ENCODE measurements at places on chromosomes 2 and 18.

DNA sequence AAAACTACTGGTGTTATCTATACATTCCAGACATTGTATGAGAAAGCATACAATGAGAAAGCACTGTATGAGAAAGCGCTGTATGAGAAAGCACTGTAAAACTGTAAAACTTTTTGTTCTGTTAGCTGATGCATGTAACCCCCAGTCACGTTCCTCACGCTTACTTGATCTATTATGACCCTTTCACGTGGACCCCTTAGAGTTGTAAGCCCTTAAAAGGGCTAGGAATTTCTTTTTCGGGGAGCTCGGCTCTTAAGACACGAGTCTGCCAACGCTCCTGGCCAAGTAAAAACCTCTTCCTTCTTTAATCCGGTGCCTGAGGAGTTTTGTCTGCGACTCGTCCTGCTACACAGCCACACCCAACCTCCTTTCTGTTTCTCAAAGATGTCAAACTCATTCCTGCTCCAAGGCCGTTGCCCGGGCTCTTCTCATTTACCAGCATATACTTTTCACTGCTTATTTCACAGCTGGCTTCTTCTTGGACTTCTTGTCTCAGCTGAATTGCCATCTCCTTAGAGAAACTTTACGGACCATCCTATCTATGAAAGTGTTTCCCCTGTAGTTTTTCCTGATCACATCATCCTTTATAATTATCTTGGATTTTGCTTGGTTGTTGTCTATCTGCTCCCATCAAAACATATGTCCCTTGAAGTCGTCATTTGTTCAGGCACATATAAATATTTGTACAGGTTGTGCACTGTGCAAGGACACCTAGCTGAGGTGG is 29.8 kb upstream of the YES1 start:
- no peak for DNase-seq

DNA sequence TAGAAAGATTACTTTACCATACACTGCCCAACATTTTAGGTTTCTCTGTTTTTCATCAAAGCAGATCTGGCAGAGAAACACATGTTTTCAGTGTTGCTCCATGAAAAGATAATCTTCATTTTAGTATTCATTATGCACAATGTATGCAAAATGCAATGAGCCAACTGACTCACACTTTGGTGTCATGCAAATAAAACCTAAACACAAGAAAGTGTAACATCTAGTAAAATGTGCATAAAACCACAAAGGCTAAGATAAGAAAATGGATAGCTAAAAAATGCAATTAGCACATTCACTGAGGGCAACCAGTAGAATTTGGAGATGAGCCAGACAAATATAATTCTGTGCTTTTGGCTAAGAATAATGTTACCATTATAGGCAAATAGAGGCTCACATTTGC is 203.5 kb upstream of the UBE2E3 start:
- DNase-seq: no peak

DNA sequence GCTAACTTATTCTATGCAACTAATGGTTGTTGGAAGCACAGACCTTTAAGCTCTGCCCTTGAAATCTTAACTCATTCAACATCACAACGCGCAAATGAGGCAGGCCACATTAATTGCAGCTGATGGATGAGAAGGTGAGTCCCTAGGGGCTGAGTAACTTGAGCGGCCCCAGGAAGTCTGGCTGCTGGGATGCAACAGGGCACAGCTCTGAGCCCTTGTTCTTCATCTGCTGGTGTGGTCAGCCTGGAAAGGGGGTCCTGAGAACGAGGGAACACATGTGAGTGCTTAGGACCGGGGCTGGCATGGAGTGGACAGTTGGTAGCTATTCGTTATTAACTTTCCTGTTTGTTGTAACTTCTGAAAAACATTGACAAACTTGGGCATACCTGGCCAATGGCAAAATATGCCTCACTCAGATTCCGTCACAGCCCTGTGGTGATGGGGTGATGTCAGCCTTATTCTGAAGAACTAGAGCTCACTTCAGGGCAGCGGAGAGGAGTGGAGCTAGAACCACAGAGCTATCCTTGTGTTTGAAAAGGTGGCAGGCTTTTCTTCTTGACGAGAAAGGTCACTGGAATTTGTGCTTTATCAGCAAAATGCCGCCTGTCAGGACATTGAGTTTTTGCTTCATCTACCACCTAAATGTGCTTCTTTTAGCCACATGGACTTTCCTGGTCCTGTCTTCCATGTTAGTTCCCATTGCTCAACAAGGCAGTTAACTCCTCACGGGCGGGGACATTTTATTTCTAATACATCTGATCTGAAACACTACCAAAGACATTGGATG is 145.9 kb upstream of the FHL2 start:
- DNase-seq: no peak

DNA sequence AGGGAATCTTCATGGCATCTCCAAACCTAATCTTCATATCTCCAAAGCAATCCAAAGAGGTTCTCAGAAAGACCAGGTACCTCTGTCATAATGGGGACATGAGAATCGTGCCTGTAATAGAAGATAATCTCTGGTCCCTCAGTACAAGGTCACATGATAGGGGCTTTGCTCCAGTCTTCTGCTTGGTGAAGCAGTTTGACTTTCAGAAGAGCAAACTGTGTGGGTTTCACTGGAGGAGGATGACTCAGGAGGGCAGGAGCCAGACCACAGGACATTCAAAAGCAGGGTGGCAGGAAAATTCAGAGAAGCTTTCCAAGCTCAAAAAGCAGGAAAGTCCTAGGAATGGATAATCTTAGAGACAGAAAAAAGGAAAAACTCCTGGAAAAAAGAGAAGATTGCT is 10.6 kb upstream of the PAX3 start:
- no peak for DNase-seq

DNA sequence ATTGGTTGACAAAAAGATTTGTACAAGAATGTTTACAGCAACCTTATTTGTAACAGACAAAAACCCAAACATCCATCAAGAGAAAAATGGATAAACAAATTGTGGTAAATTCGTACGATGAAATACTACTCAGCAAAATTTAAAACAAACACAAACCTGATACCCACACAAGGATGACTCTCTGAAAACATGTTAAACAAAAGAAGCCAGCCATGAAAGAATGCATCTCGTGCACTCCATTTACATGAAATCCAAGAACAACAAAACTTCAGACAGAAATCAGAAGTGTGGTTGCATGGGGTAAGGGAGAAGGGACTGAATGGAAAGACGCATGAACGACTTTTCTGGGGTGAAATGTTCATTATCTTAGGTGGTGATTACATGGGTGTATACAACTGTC is 93.4 kb downstream of the SLC25A12 start:
- DNase-seq: no peak

- DNase-seq: no peak
Observed at GRCh38 chr2:15223887-15224286, 337.2 kb downstream of the NBAS start.

- DNase-seq: no peak
Observed at GRCh38 chr2:29189052-29189451, 73.8 kb downstream of the CLIP4 start.

- no peak for DNase-seq
Observed at GRCh38 chr2:133955169-133955568, 298.7 kb upstream of the MGAT5 start.

DNA sequence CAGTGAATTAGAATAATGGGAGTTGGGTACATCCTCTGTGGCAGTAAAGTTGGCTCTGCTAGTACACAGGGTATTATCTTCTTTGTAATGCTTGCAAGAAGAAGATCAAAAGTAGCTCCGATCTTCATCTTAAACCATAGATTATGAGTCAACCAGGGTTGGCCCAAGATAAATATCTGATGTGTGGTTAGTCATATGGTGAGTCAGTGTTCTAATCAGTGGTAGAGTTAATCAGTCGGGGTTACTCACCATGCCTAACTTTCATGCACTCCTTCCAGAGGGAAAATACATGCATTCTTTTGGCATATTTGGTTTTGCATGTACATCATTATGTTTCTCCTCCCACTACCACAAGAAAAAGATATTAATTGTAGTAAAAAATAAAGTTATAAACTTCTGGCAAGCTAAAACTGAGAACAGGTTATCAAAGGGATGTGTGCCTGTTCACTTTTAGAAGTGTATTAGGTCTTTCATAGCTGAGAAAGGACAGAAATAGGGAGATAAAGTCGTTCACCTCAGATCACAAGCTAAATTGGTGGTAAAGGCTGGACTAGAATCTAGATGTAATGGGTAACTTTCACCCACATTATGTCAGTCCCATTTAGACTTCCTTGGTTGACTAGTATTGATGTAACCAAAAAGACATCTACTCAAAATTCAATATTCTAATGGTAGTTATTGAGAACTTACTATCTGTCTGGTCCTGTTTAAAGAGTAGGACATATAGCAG is 684.4 kb downstream of the IRS1 start:
- DNase-seq: no peak

DNA sequence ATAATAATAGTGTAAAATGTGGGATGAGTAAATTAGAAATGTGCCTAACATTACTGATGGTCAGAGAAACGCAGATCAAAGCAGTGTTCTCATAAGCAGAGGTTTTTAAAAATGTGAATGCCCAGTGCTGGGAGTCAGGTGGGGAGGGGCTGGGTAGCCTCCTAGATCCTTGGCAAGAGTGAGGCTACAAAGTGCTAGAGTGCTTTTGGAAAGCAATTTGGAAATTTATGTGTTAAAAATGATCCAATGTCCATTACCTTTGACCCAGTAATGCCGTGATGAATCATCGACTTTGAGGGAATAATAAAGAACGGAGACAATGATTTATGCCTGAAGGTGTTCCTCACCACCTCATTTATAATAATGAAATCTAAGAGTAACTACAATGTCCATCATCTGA is 44.9 kb upstream of the TWIST2 start:
- no peak for DNase-seq

DNA sequence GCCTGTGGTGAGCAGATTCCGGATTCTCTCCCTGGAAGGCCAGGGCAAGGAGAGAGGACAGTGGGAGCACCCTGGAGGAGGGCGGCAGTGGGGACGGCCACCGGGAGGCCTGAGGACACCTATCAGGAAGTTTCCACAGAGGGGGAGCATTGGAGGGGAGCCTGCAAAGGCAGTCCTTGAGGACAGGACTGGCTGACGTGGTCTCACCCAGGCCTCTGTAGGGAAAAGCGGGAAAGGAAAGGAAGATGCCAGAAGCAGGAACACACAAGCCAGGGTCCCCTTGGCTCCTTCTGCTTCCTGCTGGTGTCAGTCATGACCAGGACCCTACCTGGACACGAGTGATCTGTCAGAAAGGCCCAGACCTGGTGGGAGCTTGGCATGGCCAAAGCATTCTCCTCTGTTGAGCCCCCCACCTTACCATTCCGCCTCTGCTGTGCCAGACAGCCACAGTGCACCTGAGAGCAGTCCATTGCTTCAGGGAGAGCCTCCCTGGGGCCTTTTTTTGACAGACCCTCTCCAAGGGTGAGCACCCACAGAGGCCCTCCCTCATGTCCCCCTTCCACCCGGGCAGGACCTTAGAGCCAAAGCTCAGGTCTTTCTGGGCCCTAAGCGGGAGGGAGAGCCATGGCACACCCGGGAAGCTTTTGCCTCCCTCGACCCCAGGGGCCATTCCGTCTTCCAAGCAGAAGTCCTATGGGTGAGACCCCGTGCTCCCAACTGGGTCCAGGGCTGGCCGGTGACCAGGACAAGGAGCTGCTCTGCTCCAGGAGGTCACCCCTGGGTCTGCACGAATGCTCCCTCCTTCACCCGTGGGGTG is 333.1 kb downstream of the DYSF start:
- DNase-seq: no peak

DNA sequence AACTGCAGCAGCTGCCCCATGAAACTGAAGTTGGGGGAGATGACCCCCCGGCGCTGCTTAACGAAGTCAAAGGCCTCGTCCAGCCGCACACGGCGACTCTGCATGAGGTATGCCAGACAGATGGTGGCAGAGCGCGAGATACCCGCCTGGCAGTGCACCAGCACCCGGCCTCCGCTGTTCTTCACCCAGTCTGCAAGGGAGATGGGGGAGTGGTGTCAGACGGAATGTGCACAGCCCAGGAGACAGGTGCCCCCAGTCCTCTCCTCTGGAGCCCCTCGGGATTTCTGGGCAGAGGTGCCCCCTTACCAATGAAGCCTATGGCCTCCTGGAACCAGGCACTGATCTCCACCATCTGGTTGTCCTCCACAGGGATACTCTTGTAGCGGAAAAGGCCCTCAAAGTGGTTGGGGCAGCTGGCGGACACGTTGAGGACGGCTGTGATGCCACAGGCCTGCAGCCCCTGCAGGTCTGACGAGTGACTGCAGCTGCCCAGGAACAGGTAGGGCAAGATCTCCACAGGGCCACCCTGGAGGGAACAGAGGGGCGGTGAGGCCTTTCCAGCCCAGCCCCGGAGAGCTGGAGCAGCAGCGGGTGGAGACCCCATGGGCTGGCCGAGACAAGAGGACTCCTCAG is 1.3 kb downstream of the DUSP2 start:
- no peak for DNase-seq

DNA sequence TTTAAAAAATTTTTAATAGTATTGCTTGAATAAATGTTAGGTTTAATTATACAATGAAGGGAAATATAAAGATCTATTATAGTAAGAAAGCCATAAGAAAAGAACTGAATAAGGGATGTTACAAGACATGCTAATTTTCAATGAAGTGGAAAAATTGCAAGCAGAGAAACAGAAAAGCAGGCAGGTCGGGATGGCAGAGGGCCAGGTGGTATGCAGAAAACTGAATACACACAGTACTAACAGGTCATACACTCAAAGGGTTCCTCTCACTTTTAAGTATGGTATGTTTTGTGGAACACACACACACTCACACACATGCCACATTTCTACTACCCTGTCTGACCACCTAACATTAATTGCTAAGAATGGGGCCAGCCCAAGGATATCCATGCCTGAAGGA is 76.7 kb upstream of the DTNA start:
- DNase-seq: no peak

GRCh38 chr2:134657650-134658250 is 61.0 kb downstream of the TMEM163 start:
- no peak for DNase-seq

- no peak for DNase-seq
Observed at GRCh38 chr2:24538720-24539119, 47.7 kb downstream of the NCOA1 start.

DNA sequence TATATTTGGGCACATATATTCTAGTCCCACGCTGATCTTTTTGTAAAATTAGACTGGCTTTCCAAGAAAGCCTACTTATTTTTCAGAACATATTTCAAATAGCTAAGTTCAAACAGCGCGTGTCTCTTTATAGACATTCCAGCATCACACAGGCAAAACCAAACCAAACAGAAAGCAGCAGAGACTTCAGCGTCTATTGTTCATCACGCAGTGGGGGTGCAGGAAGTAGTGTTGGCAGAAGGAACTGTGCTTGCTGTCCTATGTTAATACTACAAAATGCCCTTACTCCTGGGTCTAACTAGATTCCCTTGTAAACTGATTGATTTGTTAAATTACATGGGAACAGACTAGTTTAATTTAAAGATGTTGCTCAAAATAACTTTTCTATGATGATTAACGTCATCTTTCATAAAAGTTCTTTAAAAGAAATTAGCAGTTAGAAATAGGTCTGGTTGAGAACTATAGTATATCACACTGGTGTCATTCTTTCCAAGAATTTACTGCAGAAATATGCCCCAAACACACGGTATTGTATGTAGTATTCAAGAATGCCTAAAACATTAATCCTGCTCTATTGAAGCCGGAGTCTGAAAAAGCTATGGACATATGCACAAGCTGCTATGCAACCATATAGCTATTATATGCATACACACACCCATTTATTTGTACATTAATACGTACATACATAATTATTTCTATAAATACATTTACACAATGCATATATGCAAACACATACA is 436.3 kb downstream of the CBLN2 start:
- no peak for DNase-seq
